CD4-positive, alpha-beta T cell (primary cell): ENCODE measurements at places on chromosomes 5 and 9.

DNA sequence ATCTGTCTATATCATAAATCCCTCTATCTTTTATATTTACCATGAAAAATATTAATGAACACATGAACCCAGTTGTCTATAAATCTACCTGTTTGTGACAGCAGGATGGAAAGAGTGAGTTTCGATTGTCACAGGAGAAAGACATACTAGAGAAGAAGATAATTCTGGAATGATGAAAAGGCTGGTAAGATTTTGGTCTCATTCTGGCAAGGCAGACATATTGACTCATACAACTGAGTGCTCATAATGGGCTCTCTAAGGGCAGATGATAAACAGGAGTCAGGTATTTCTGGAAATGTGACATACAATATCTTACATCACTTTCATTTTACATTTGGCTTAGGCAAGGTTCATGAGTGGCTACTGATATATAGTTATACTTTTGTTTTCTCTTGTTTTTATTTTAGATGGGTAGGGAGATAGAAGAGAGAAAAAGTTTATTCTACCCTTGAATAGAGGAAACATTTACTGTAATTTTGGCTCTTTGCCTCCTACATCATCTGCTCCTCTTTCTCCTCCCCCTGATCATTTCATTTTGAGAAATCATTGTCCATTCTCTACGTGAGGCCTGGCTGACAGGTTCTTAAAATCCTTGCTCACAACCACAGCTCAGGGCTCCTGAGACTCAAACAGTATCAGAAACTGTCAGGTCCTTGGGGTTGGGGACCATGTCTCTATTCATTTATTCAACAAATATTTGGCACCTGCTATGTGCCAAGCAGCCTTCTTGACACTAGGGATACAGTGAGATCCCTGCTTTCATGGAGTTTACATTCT, 14.4 kb downstream of the ELOVL7 start:
- DNase-seq, result no peak

DNA sequence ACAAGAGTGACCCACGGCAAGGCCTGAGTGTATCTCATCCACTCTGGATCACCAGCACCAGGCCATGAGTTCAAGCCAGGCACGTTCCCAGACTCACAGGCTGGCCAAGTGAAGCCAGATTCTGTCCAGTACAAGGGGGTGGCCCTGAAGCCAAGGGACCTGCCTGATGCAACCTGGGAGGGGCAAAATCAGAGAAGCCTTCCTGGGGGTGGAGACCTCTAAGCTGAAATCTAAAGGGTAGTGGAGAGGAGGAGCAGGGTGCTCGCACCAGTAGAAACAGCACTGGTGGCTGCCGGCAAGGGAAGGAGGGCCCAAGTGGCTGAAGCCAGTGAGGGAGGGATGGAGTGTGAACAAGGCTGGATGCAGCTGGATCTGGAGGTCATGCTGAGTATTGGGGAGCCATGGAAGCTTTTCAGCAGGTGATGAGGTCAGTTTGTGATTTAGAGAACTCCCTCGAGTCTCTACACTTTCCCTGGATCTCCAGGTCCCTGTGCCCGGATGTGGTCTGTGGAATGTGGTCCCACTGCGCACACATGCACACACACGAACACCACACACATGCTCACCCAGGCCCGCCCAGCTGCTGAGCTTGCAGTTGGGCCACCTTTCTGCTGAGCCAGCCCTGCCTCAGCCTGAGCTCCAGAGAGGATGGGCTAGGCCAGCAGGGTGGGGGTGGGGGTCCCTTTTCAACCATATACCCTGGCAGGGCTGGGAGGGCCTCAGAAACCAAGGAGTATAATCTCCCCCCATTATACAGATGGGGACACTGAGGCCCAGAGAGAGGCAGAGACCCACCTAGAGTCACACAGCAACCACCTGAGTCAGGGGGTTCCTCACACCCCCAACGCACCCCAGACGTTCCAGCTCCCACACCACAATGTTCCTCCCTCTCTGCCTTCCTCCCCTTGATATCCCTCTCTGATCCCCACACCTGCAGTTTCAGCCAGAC, 1.6 kb downstream of the PIP5KL1 start:
- DNase-seq, result no peak

DNA sequence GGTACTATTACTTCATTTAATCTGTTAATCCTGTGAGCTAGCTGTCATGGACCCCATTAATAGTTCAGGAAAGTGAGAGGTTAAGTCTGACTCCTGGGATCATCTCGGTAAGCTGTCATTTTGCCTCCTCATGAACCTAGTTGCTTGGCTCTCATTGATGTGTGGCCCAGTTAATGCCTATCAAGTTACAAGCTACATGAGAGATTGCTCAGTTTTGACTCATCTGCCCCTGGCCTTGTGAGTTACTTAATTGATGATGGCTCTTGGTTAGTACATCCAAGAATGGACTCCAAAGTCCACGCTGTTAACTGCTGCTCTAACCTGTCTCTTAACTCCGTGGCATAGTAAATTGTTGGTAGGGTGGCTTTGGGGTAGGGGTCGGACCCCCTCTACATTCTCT, 23.9 kb downstream of the LARP1 start:
- no peak for DNase-seq

DNA sequence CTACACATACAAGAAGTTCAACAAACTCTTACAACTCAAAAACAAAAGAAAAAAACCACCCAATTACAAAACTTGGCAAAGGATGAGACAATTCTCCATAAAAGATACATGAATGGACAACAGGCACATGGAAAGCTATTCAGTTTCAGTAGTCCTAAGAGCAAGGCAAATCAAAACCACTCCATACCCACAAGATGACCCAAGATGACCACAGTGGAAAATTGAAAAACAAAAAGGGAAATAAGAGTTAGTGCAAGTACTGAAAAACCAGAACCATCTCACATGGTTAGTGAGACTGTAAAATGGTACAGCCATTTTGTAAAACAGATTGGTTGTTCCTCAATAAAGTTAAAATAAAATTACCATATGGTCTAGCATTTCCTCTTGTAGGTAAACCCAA, 287.1 kb upstream of the CDH9 start:
- DNase-seq, result no peak

GRCh38 chr5:16957304-16958196, 21.5 kb upstream of the MYO10 start:
- DNase-seq, result no peak

DNA sequence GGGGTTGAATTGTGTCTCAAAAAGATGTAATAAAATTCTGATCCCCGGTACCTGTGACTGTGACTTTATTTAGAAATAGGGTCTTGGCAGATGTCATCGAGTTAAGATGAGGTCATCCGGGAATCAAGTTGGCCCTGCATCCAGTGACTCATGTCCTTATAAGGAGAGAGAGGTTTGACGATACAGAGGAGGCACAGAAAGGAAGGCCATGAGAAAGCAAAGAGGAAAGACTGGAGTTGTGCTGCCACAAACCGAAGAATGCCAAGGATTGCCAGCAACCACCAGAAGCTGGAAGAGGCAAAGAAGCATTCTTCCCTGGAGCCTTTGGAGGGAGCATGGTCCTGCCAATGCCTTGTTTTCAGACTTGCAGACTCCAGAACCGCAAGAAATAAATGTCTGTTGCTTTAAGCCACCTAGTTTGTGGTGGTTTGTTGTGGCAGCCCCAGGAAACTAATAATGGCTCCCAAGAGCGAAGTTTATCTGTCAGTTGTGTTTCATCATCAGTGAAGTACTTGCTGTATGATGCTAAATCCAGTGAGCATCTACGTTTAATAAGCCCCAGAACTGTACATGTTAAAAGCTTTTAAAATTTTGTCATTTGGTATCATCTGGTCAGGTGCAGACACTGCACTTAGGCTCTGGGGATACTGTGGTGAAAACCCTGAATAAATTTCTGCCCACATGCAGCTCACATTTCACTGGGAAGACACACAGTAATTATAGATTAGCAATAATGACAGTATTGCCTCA, 114.8 kb downstream of the TLE4 start:
- no peak for DNase-seq

- no peak for DNase-seq
These were observed 1246.0 kb upstream of the DMAC1 start for GRCh38 chr9:9045572-9045971.

GRCh38 chr9:38434365-38434764, 10.1 kb upstream of the IGFBPL1 start:
- no peak for DNase-seq

GRCh38 chr9:1456301-1457024, 406.3 kb downstream of the DMRT2 start:
- DNase-seq, result no peak

DNA sequence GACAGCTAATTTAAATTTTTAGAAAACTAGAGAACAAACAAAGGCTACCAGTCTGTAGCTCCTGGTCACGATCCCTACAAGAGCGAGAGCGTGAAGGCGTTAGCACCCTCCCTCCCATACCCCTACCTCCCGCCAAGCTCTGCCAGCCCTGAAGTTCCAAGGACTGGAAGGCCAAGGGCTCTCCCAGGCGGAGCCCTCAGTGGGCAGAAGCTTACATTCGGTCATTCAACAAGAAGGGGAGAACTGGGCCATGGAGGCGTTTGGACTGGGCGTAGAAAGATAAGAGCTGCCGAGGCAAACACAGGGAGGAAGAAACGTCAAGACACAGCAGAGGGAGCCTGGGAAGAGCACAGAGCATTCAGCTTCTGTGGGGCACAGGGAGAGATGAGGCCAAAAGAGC, 3.0 kb downstream of the MXD3 start:
- no peak for DNase-seq

DNA sequence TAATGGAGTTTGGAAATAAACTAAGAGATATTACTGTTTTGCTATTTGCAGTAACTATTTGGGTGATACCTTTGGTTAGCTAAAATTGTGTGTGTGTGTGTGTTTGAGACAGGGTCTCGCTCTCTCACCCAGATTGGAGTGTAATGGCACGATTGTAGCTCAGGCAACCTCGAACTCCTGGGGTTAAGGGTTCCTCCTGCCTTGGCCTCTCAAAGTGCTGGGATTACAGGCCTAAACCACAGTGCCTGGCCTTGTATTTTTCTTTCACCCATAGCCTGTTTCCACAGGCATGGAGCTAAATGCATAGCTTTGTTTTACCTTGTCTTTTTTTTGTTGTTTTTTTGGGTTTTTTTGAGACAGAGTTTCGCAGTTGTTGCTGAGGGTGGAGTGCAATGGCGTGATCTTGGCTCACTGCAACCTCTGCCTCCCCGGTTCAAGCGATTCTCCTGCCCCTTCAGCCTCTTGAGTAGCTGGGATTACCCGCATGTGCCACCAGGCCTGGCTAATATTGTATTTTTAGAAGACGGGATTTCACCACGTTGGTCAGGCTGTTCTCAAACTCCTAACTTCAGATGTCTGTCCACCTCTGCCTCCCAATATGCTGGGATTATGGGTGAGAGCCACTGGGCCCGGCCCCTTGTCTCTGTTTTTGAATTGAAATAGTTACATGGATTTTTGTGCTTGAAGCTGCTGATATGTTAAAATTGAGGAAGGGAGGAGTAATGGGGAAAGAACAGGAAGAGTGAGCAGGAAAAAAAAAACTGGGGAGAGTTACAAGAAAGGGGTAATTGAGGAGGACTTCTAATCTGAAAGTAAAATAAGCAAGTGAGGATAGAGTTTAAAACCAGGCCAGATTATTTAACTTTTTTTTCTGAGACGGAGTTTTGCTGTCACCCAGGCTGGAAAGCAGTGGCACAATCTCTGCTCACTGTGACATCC, 5.7 kb downstream of the GPBP1 start:
- DNase-seq, result no peak

GRCh38 chr5:53083927-53084326, 25.6 kb downstream of the MOCS2 start:
- no peak for DNase-seq

DNA sequence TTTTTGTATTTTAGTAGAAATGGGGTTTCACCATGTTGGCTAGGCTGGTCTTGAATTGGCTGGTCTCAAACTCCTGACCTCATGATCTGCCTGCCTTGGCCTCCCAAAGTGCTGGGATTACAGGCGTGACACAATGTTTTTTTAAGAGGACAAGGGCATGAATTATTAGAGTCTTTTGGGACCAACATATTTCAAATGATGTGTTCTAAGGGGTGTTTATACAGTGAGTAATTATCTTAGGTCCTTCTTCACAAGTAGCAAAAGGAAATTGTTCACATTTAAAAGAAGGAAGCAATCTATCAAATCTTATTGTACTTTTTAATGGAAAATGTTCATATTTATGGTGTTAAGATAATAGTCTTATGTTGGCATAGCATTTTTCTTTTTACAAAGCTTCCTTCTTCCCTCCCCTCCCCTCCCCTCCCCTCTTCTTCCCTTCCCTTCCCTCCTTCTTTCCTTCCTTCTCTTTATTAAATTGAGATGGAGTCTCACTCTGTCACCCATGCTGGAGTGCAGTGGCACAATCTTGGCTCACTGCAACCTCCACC, 6.7 kb downstream of the GNG10 start:
- DNase-seq, result no peak

- DNase-seq, result no peak
These were observed 14.6 kb downstream of the PAPPA start for GRCh38 chr9:116168231-116168630.

GRCh38 chr9:81150016-81150625, 539.2 kb downstream of the TLE1 start:
- DNase-seq, result no peak
